ENCODE measurements at places on chromosomes 2 and 18. TPM values are rescaled to one million over a fixed set of nuclear protein-coding genes. Genes with fewer than 3 reads are reported as not detected.

The SMAD2 gene
- total RNA-seq = 108 TPM

The CDH20 gene
- total RNA-seq = 3.6 TPM

The RAB17 gene
- 58.3 TPM for total RNA-seq

The ZFP36L2 gene
- total RNA-seq = 85.1 TPM

The DCDC2C gene
- total RNA-seq = not detected

The SERPINB12 gene
- not detected for total RNA-seq

The KHK gene
- 26.1 TPM for total RNA-seq

The HNMT gene
- 39.7 TPM for total RNA-seq

The LRRC30 gene
- not detected for total RNA-seq

GRCh38 chr2:181484851-181485637 lies 27.9 kb downstream of the ITGA4 start:
- no peak for DNase-seq
- no peaks in the 10 kb centered on the region for H3K4me1 ChIP-seq
- H3K36me3 ChIP-seq = no peaks in the 10 kb centered on the region
- H3K27me3 ChIP-seq = no peaks in the 10 kb centered on the region
- no peak overlapping the region for H3K27ac ChIP-seq

GRCh38 chr2:24046599-24046929 lies 627 bp downstream of the WDCP start:
- H3K27ac ChIP-seq = no peak overlapping the region
- DNase-seq = no peak
- no peaks in the 10 kb centered on the region for H3K36me3 ChIP-seq
- H3K27me3 ChIP-seq = no peaks in the 10 kb centered on the region
- peak overlapping the region; percentile 45 for H3K4me3 ChIP-seq

- no peaks in the 10 kb centered on the region for H3K27me3 ChIP-seq
- no peak for DNase-seq
- H3K4me1 ChIP-seq = no peaks in the 10 kb centered on the region
These were observed 104.6 kb upstream of the TPO start for GRCh38 chr2:1308678-1309077.

GRCh38 chr2:5315041-5315440 lies 377.1 kb upstream of the SOX11 start:
- H3K36me3 ChIP-seq = no peaks in the 10 kb centered on the region
- no peaks in the 10 kb centered on the region for H3K27me3 ChIP-seq
- no peaks in the 10 kb centered on the region for H3K4me1 ChIP-seq
- H3K27ac ChIP-seq = no peak overlapping the region

DNA sequence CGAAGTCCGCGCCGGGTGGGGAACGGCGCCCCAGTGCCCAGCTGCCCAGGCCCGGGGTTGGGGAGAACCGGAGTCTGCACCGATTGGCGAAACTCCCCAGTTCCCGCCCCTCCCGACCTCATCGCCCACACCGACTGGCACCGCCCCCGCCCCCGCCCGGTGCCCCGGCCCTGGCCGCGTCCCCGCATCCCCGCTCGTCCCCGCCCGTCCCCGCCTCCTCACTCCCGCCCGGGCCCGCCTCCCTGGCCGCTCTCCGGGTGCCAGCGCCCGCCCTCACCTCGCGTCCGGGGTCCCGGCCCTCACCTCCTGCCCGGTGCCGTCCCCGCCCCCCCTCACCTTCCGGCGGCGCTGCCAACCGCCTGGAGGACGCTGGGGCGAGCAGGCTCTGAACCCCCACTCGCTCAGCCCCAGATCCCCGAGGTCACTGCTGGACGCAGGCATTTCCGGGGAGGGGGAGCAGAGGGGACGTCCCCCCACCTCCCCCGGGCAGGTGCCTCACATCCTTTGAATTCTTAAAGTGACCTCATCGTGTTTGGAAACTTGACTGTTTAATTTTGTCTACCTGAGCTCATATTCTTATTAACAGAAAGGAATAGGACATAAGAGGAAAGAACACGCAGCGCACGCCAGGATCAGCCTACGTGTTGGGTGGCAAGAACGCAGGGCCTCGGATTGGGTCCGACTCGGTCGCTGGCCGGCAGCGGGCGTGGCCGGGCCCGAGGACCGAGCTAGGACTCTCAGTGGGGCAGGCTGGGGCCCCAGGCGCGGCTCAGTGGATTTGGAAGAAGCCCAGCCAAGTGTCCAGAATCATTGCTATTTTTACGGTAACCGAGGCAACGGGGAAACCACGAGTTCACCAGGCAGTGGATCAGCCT lies at the start of gene FAM110C:
FAM110C (minus strand) TSS at position 35 of the 875 bp plus-strand sequence. CDS start 120 bp downstream, outside the sequence.
- H3K4me1 ChIP-seq = peaks cover 20% of the 10 kb centered on the region
- no peaks in the 10 kb centered on the region for H3K36me3 ChIP-seq

- peak overlapping the region; percentile 27 for H3K27ac ChIP-seq
- no peaks in the 10 kb centered on the region for H3K36me3 ChIP-seq
- peak; percentile 61 for DNase-seq
These were observed 37.0 kb downstream of the RAPGEF4 start for GRCh38 chr2:172772633-172773032.

DNA sequence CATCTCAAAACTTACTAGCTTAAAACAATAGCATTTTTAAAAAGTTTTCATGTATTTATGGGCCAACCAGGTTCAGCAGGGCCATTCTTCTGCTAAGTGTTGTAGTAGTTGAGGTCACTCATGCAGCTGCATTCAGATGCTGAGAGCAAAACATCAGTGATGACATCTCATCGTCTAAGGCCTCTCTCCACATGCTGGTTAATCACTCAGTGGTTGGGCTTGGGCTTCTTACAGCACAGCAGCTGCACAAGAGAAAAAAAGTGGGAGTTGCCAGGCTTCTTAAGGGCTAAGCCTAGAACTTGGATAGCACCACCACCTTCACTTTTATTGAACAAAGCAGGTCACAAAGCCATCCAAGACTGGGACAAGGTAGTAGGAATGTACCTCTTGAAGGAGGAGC lies 190.3 kb downstream of the IRS1 start:
- no peaks in the 10 kb centered on the region for H3K4me1 ChIP-seq
- no peak overlapping the region for H3K27ac ChIP-seq
- no peak overlapping the region for H3K4me3 ChIP-seq
- peak; percentile 18 for DNase-seq
- H3K27me3 ChIP-seq = no peaks in the 10 kb centered on the region

DNA sequence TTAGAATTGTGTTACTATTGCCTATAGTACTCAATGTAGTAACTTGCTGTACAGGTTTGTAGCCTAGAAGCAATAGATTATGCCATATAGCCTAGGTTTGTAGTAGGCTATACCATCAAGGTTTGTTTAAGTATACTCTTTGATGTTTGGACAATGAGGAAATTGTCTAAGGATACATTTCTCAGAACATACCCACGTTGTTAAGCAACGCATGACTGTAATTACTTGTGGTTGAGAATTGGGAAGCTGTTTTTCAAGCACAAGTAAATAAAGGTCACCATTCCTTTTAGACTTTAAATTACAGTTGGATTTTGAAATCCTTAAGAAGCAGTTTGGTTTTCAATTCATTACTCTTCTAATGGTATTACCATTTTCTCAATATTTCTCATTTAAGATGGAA lies 89.8 kb upstream of the KCNH7 start:
- no peaks in the 10 kb centered on the region for H3K27me3 ChIP-seq
- no peak overlapping the region for H3K4me3 ChIP-seq
- H3K36me3 ChIP-seq = no peaks in the 10 kb centered on the region
- no peak for DNase-seq
- no peak overlapping the region for H3K27ac ChIP-seq
- no peaks in the 10 kb centered on the region for H3K4me1 ChIP-seq

DNA sequence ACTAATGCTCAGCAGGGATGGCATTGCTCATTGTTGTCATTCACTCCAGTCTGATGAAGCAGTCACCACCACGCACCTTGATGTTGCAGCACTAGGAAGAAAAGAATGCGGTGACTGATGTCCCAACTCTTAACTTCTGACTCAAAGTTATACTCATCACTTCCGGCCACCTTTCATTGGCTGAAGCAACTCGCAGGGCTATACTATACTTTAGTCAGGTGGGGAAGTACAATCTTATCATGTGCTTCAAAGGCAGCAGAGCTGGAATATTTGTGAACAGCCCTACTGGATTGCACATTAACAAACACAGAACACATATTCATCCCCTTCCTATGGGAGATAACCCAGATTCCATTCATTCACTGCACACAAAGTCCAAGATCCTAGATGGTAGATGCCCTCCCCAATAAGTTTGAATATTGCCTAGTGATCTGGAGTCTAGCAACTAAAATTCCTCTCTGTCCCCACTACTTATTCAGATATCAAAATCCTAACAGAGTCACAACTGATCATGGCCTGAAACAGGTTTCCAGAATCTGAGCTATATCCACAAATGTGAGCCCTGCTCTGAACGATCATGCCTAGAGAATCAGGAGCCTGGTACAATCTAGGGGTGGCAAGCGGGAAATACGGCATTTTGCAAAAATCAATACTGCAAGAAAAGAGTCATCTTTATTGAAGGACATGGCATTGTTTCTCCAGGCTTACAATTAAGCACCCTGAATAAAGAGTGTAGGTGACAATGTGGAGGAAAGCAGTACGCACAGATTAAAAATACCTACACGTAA lies 3.4 kb upstream of the SPATS2L start:
- DNase-seq = peak; percentile 81
- H3K4me1 ChIP-seq = peaks cover 29% of the 10 kb centered on the region
- H3K27me3 ChIP-seq = no peaks in the 10 kb centered on the region
- peak overlapping the region; percentile 89 for H3K27ac ChIP-seq
- no peaks in the 10 kb centered on the region for H3K36me3 ChIP-seq
- no peak overlapping the region for H3K4me3 ChIP-seq

GRCh38 chr2:238380785-238381184 lies 45.9 kb upstream of the ASB1 start:
- H3K27me3 ChIP-seq = no peaks in the 10 kb centered on the region
- DNase-seq = peak; percentile 36
- no peaks in the 10 kb centered on the region for H3K4me1 ChIP-seq

DNA sequence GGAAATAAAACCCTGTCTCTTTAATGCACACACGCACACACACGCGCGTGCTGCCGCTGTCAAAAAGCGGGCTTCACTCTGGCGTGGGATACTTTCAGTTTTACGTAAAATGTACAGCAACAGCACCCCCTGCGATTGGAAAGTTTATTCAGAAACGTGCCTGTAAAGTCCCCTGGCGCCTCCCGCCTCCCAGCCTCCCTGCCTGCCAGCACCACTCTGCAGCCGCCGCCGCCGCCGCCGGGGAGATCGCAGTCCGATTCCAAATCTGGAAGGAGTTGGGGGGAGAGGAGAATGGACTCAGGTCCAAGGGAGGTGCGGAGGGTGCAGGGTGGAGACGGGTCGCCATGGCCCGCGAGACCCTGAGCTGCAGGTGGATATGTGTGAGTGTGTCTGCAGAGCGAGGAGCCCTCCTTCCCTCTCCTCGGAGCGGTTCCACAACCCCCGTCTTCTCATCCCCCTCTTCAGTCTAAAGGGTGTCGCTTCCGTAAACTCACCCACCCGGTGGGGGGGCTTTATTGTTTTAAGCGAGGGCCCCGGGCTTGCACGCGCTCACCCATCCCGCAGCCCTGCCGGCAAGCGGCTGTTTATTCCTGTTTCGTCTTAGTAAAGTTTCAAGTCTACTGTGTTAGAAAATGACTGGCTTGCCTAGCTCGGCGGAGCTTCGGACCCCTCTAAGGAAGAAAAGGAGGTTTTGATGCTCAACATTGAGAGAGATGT lies 1.8 kb upstream of the BCL11A start:
- peak; percentile 89 for DNase-seq
- no peaks in the 10 kb centered on the region for H3K27me3 ChIP-seq
- peak overlapping the region; percentile 92 for H3K4me3 ChIP-seq
- peaks cover 21% of the 10 kb centered on the region for H3K4me1 ChIP-seq
- H3K36me3 ChIP-seq = no peaks in the 10 kb centered on the region
- H3K27ac ChIP-seq = peak overlapping the region; percentile 91

GRCh38 chr18:6939972-6940371 lies 177.6 kb downstream of the LAMA1 start:
- H3K4me3 ChIP-seq = no peak overlapping the region
- no peaks in the 10 kb centered on the region for H3K36me3 ChIP-seq
- H3K27me3 ChIP-seq = no peaks in the 10 kb centered on the region
- H3K4me1 ChIP-seq = peaks cover 4% of the 10 kb centered on the region
- peak overlapping the region; percentile 69 for H3K27ac ChIP-seq
- DNase-seq = no peak

- H3K36me3 ChIP-seq = no peaks in the 10 kb centered on the region
- DNase-seq = no peak
- H3K4me1 ChIP-seq = no peaks in the 10 kb centered on the region
- H3K27ac ChIP-seq = no peak overlapping the region
These were observed 42.0 kb downstream of the DTNA start for GRCh38 chr18:34752056-34752455.

- no peak overlapping the region for H3K27ac ChIP-seq
- no peaks in the 10 kb centered on the region for H3K27me3 ChIP-seq
- DNase-seq = no peak
- no peaks in the 10 kb centered on the region for H3K4me1 ChIP-seq
These were observed 101.7 kb upstream of the ZNF236 start for GRCh38 chr18:76720683-76721082.

- no peaks in the 10 kb centered on the region for H3K36me3 ChIP-seq
- no peaks in the 10 kb centered on the region for H3K27me3 ChIP-seq
- no peak overlapping the region for H3K4me3 ChIP-seq
- H3K4me1 ChIP-seq = peaks cover 29% of the 10 kb centered on the region
- H3K27ac ChIP-seq = no peak overlapping the region
These were observed 19.1 kb downstream of the PHOSPHO2 start for GRCh38 chr2:169713331-169713730.

DNA sequence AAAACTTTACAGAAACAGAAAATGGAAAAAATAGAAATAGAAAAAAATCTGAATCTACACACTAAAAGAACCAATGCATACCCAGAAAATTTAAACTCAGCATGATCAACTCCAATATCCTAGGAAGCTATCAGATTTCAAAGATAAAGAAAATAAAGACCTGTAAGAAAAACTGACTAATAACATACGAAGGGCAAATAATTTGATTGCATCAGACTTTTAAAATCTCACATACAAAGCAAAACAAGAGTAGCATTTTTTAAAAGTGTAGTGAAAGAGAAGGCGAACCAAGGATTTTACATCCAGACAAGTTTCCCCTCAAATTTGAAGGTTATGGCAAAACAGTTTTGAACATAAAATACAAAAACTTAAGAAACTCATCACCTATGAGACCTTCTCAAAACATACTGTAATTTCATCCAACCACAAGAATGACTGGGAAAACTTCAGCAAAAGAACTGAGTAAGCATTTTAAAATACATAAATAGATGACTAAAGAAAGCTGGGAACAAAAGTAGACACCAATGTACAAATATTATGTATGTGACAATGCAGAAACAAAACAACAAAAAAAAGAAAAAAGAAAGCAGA lies 54.8 kb downstream of the NBAS start:
- H3K27ac ChIP-seq = no peak overlapping the region
- no peaks in the 10 kb centered on the region for H3K27me3 ChIP-seq
- no peak for DNase-seq

GRCh38 chr18:42086288-42086687 lies 131.3 kb downstream of the PIK3C3 start:
- H3K27ac ChIP-seq = no peak overlapping the region
- H3K27me3 ChIP-seq = no peaks in the 10 kb centered on the region
- H3K4me1 ChIP-seq = no peaks in the 10 kb centered on the region
- no peak for DNase-seq

- H3K27ac ChIP-seq = no peak overlapping the region
- H3K27me3 ChIP-seq = no peaks in the 10 kb centered on the region
- no peaks in the 10 kb centered on the region for H3K36me3 ChIP-seq
- no peak overlapping the region for H3K4me3 ChIP-seq
- no peak for DNase-seq
These were observed 372.7 kb upstream of the ID2 start for GRCh38 chr2:8309131-8309530.

GRCh38 chr2:182901748-182902147 lies 35.3 kb upstream of the FRZB start:
- no peak overlapping the region for H3K27ac ChIP-seq
- DNase-seq = no peak
- no peak overlapping the region for H3K4me3 ChIP-seq
- H3K27me3 ChIP-seq = no peaks in the 10 kb centered on the region
- H3K4me1 ChIP-seq = no peaks in the 10 kb centered on the region
